ENCODE measurements at places on chromosomes 5 and 9.

- peak; percentile 5 for DNase-seq
These were observed 100.9 kb downstream of the SMARCA2 start for GRCh38 chr9:2116073-2116472.

GRCh38 chr9:77648234-77649108 is at the start of gene GNA14:
TSS of gene GNA14 (minus strand) at chr9:77648322. CDS start at chr9:77647793, 529 bp downstream.
- no peak for DNase-seq

DNA sequence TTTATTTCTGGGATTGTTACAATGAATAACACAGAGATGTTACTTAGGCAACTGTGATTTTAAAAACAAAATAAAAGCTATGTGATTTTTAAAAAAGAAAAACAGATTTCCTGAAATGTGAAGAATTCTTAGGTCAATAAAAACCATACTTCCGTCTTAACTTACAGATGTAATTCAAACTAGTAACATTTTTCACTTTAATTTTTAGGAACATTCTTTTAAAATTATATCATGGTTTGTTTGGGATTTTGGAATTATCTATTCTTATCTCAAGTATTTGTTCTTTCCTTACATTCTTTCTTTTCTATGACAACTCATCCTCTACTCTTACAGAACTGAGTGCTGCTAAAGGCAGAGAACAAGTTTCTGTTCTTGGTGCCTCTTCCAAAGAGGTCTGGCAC is 159.5 kb downstream of the RAPGEF6 start:
- DNase-seq, result no peak

DNA sequence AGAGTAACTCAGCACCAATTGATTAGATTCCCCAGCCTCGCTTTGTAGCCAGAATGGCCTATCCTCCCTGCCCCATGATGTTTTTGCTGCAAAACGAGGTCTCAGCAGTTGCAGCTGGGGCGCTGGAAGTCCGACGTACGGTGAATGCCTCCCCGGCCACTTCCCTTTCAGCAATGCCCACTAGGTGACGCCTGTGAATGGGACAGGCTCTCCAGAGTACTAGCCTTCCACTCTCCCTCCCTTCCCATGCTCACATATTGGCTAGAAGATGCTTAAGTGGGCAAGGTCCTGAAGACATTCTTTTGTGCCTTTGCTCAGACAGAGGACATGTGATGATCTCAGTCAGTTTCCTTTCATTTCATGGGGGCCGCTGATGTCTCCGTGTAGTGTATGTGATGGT is 50.8 kb downstream of the DMRT2 start:
- DNase-seq, result no peak

DNA sequence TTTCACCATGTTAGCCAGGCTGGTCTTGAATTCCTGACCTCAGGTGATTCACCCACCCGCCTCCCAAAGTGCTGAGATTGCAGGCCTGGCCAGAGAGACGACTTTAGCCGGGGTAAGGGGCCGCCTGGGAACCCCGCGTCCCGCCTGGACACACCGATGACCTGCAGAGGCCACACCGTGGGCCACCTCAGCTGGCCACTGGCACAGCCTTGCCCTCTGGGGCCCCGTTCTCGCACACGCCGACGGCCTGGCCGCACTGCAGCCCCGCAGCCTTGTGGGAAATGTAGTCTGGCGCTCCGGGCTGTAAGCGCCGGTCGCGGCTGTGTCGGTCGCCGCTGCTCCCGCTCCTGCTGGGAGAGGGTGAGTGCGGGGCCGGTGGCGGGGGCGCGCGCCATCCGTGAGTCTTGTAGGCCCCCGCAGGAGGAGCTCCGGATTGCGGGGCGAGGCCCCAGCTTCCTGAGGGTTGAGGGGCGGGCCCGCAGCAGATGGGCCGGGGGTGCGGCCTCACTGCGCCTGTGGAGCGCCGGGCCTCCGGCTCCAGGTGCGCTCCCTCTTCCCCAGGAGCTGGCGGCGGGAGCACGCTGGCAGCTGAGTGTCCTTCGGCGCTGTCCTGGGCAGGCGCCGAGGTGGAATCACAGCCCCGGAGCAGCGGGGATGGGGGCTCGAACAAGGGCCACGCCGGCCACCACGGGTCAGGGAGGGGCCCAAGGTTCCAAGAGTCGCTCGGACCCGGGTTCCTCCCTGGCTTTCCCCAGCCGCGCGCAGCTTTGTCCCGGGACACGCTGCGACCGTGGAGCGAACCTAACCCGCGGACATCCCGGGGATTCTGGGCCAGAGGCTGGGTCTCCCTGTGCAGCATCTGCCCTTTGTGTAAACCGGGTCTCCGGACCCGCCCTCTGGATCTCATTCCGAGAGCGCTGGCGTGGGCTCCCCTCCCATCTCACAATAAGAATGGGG is at the start of gene ZFP2:
Gene ZFP2, plus strand, starts transcription at position 299 of the 957 bp plus-strand sequence. CDS start 35,401 bp downstream, outside the sequence.
- no peak for DNase-seq

DNA sequence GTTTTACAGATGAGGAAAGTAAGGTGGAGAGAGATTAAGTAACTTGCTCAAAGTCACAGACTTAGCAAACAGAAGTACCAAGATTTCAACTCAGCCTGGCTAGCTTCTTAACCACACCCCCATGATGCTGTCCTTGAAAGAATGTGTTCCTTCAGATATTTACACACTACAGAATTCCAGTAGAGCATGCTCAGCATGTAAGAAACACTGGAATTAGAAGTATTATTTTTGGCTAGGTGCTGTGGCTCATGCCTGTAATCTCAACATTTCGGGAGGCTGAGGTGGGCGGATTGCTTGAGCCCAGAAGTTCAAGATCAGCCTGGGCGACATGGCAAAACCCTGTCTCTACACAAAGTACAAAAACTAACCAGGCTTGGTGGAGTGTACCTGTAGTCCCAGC is 142.4 kb downstream of the EDIL3 start:
- no peak for DNase-seq

DNA sequence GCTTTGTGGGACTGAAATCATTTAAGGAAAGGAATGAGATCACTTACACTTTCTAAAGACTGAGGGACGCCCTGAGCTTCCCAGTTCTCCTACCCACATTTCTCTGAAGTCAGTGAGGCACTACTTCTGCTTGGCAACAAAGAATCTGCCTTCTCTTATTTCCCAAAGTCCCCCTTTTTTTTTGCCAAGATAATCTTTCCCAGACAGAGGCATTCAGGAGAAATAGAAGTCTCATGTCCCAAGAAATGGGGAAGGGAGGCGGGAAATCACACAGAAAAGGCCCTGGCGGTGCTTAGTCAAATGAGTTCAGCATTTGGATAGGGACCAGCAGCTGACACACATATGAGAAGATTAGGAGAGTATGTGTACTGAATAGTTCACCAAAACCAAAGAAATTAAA is 159.7 kb downstream of the MUSK start:
- DNase-seq, result no peak

DNA sequence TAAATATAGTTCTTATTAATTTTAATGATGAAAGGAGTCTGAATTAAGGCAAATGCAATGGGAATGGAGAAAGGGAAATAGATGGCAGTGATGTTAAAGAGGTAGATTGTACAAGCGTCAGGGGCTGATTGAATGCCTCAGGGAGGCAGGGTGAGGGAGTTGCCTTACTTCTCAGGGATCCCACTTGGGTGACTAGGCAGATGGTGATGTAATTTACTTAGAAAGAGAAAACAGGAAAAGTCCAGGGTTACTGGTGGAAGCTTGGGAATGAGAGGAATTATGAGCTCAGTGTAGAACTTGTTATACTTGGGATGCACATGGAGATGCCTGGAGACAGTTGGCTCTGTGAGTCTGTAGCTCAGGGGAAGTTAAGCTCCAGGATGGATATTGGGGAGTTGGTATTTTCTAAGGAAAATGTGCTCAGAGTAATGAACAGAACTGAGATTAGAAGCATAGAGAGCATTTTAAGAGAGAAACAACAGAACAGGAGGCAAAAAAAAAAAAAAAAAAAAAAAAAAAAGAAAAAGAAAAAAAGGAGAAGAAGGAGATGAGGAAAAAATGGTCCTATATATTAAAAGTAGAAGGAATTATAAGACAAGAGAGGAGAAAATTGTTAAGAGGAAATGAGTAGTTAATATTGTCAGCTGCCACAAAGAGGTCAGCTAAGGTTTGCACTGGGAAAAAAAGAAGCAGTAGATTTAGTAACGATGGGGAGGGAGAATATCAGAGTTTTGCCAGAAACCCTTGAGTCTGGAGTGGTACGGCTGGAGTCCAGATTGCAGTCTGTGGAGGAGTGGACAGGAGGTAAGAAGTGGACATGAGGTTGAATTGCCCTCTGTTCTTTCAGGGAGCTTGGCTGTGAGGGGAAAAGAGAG is 88.0 kb upstream of the ELL2 start:
- peak; percentile 30 for DNase-seq

Measured in K562 (cell line).